ENCODE measurements at places on chromosomes 2 and 18.

GRCh38 chr2:95372845-95373244, 29.7 kb upstream of the FAHD2A start:
- DNase-seq, result peak; percentile 32

DNA sequence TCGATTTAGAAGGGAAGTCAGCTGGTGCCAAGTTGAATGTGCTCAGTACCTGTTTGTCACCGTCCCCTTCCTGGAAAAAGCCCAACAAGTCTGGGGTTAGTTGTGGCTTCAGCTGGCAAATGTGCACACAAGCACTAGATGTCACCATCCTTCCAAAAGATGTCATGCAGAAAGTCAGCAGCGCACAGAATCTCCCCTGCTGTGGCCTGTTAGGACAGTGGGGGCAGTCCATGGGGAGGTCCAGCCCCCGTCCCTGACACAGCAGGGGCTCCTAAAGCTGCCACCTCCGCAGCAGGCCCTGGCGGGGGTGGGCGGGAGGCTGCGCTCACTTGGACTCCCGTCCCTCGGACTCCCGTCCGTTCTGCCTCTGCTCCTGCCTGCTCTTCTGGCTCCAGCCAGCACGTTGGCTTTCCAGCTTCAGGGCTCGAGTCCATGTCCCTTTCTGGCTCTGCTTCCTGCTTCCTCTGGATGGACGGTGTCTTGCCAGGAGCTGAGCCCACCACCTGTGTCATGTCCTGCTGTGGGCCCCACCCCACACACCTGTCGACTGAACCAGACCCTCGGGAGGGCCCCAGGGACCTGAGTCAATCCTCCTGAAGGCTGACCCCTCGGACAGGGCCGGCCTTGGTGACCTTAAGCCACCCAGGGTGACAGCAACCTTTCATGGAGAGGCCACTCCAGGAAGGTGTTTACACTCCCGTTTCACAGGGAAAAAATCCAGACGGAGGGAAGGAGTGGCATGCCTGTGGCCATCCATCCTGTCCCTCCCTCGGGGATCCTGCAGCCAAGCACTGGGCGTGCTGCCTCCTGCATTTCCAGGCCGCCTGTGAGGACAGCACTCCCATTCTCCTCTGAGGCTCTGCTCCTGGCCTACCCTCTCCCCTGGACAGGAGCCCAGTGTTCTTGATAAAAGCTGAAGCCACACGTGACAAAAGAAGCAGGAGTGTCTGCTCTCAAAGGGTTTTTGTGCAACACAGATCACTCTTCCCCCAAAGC, 8.5 kb downstream of the RAB17 start:
- DNase-seq, result peak; percentile 69

DNA sequence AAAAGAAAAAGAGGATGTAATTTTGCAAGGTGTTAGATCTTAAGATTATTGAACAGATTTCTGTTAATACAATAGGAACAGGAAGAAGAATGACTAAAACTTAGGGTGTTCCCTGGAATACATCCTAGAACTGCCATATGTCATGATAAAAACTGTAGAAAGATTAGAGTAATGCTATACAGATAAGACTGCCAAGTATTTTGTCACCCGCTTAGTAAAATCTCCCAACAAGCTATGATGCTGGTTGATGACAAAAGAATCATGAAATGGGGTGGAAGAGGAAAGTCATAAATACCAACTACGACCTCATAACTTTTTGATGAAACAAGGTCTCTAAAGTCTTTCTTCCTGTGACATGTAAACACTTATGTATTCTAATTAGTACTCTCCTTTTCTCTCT, 163.6 kb upstream of the COL3A1 start:
- DNase-seq, result no peak

DNA sequence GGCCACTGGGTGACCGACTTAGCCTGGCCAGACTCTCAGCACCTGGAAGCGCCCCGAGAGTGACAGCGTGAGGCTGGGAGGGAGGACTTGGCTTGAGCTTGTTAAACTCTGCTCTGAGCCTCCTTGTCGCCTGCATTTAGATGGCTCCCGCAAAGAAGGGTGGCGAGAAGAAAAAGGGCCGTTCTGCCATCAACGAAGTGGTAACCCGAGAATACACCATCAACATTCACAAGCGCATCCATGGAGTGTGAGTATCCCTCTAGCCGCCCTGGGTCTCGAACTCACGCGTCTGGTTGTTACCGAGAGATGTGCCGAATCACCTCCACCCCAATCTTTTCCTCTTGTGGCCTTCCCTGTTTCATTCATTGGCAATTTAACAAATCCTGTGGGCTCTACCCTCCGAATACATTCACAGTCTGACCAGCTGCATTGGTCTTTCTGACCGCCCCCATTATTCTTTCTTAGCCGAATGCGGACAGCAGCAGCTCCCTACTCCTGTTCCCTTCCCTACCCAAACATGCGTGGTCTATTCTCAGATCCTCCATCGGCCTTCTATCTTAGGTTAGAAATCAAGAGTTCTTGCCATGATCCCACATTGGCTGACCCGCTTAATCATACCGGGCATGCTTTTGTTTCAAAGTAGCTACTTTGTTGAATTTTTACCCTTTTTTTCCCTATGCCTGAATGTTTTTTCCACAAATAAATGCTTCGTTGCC, 631 bp downstream of the RPL31 start:
- DNase-seq, result no peak

- DNase-seq, result no peak
Observed at GRCh38 chr2:197591339-197592072, 75.6 kb downstream of the MOB4 start.

Measured in activated CD8-positive, alpha-beta memory T cell treated with anti-CD3 and anti-CD28 coated beads, Interleukin-2, amount 50 U/mL, for 48 hours (primary cell).